ENCODE measurements at places on chromosomes 1 and 21. TPM values are rescaled to one million over a fixed set of nuclear protein-coding genes. Genes with fewer than 3 reads are reported as not detected.

DNA sequence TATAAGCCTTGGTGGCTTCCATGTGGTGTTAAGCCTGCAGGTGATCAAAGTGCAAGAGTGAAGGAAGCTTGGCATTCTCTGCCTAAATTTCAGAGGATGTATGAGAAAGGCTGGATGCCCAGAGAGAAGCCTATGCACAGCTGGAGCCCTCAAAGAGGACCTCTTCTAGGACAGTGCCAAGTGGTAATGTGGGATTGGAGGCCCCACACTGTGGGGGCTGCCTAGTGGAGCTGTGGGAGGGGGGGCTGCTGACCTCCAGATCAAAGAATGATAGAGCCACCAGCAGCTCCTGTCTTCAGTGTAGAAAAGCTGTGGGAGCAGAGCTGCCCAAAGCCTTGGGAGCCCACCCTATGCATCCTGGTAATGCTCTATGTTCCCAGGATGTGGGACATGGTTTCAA, 1512.7 kb upstream of the TPTE start:
- no peaks in the 10 kb centered on the region for H3K27me3 ChIP-seq
- H3K4me1 ChIP-seq: no peaks in the 10 kb centered on the region
- no peak for DNase-seq
- H3K4me3 ChIP-seq: no peak overlapping the region
- no peaks in the 10 kb centered on the region for H3K36me3 ChIP-seq

GRCh38 chr1:151966061-151966460, 27.6 kb downstream of the S100A10 start:
- H3K27me3 ChIP-seq: no peaks in the 10 kb centered on the region
- no peak overlapping the region for H3K4me3 ChIP-seq
- H3K27ac ChIP-seq: no peak overlapping the region
- DNase-seq: no peak
- no peaks in the 10 kb centered on the region for H3K36me3 ChIP-seq

The GPX7 gene
- total RNA-seq: 30.6 TPM

DNA sequence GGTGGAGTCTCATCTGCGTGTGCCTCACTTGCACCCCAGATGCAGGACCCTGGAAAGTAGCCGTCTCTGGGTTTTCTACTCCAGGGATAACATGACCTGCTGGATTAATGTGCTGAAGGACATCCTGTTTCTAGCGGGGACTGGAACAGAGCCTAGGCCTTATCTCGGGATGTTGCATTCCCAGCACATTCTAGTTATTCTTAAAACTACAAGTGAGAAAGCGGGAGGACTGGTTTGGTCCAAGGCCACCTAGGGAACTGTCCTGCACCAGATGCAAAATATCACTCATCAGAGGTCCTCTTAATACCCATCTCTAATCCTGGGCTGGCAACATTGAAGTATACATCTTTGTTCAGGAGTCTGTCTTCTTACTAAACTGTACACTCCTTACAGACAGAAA, 179.9 kb downstream of the ZC3H11B start:
- no peaks in the 10 kb centered on the region for H3K4me1 ChIP-seq
- no peak overlapping the region for H3K27ac ChIP-seq
- no peaks in the 10 kb centered on the region for H3K27me3 ChIP-seq
- no peaks in the 10 kb centered on the region for H3K36me3 ChIP-seq

The CD1B gene
- total RNA-seq: not detected

Measured in fibroblast of lung (primary cell).